ENCODE measurements at places on chromosomes 5 and 9.

DNA sequence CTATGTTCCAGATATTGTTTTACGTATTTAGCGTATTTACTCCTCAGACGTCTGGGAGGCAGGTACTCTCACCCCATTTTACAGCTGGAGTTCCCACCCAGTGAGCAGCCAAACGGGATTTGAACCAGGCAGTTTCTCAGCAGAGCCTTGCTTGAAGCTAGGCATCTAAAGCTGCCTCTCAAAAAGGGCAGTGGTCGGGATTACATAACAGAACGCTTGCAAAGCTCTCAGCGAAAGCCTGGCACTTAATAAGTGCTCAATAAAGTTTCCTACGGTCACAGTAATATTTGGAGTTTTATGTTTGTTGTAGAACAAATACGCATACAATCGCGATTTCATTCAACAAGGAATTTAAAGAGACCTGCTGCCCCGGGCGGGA, 286 bp upstream of the BSPRY start:
- DNase-seq, result no peak

- DNase-seq, result no peak
Observed at GRCh38 chr5:59843511-59844213, 49.9 kb downstream of the PDE4D start.

- DNase-seq, result no peak
Observed at GRCh38 chr9:9730174-9730573, 882.6 kb downstream of the PTPRD start.

GRCh38 chr5:179405054-179405416, 59.8 kb upstream of the ADAMTS2 start:
- DNase-seq, result no peak

- DNase-seq, result no peak
Observed at GRCh38 chr5:169006842-169007790, 293.8 kb downstream of the SLIT3 start.

GRCh38 chr5:164289526-164289925, 784.1 kb downstream of the MAT2B start:
- no peak for DNase-seq

- no peak for DNase-seq
Observed at GRCh38 chr9:33288235-33288634, 2.1 kb upstream of the NFX1 start.

Data from hematopoietic multipotent progenitor cell (in vitro differentiated cells).